NCI-H1930 (cell line): ENCODE measurements at places on chromosomes 12 and 14.

- no peak for DNase-seq
Measured at GRCh38 chr12:109873653-109874052, 6.7 kb downstream of the GLTP start.

GRCh38 chr14:34098045-34098984 lies 147.4 kb upstream of the EGLN3 start:
- no peak for DNase-seq

DNA sequence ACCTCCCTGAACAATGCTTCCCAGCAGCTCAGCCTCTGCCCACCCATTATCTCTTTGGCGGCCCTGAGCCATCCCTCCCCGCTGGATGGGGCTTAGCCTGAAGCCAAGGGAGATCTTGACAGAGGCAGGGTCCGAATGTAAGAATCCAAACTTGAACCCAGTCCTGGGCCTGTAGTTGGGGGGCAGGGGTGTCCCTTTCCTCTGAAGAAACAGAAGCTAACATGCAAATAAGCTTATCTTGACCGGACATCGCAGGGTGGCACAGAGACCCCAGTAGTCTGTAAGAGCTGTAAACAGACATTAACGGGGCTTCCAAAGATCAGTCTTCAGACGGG lies 6.0 kb downstream of the DLK1 start:
- DNase-seq, result no peak

GRCh38 chr12:62934239-62934798 lies 631 bp downstream of the PPM1H start:
- peak; percentile 16 for DNase-seq

GRCh38 chr14:32635061-32635719 lies 303.5 kb upstream of the NPAS3 start:
- no peak for DNase-seq

GRCh38 chr12:22284871-22285270 lies 49.6 kb downstream of the ST8SIA1 start:
- DNase-seq, result no peak

DNA sequence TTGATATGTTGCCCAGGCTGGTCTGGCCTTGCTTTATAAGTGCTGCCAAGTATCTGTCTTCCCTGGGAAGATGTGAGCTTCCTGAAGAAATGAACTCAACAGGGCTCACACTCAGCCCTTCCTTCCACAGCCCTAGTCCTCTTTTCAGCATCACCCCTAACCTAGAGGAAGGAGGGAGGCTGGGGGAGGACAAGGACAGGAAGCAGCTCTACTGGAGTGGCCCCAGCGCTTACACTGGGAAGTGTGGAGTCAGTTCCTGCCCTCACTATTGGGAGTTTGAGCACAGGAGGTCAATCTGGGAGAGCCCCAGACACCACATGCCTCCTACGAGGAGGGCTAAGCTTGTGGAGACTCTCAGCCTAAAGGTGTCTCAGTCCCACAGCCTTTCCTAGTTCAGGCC lies 16.8 kb downstream of the GALNT6 start:
- DNase-seq, result no peak

DNA sequence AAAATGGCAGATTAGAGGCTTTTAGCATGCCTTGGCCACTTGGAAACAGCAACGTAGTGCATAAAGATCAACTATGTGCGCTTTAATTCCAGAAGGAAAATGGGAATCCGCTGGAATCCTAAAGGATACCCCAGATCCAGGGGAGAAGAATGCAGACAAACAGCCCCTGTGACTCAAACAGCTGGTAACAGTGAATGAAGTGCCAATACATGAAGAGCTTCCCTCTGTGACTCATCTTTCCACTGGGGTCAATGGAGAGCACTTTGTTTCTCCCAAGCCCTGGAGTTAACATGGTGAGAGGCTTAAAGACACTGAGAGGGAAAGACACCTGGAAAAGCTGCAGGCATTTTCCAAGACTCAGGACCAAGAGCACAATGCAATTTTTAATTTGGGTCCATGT lies 263.1 kb downstream of the CEP128 start:
- no peak for DNase-seq
